ENCODE measurements at places on chromosomes 3 and 15.

GRCh38 chr3:115151921-115152320 lies 4.8 kb upstream of the ZBTB20 start:
- no peak for DNase-seq

- DNase-seq = no peak
Observed at GRCh38 chr15:98503970-98504369, 144.4 kb upstream of the IGF1R start.

GRCh38 chr3:184694716-184695115 lies 17.1 kb downstream of the MAGEF1 start:
- DNase-seq = no peak

DNA sequence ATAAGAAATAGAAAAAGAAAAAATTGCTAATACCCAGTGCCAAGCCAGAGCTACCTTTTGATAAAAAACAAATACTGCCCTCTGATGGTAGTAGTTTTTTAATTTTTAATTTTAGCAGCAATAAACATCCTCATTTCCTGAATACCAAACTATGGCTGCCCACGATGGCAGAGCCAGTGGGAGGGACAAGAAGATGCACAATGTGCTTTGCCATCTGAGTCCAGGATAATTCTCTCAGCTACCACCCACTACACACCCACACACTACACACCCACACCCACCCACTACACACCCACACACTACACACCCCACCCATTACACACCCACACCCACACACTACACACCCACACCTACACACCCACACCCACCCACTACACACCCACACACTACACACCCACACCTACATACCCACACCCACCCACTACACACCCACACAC lies 17.8 kb downstream of the CEP19 start:
- no peak for DNase-seq

DNA sequence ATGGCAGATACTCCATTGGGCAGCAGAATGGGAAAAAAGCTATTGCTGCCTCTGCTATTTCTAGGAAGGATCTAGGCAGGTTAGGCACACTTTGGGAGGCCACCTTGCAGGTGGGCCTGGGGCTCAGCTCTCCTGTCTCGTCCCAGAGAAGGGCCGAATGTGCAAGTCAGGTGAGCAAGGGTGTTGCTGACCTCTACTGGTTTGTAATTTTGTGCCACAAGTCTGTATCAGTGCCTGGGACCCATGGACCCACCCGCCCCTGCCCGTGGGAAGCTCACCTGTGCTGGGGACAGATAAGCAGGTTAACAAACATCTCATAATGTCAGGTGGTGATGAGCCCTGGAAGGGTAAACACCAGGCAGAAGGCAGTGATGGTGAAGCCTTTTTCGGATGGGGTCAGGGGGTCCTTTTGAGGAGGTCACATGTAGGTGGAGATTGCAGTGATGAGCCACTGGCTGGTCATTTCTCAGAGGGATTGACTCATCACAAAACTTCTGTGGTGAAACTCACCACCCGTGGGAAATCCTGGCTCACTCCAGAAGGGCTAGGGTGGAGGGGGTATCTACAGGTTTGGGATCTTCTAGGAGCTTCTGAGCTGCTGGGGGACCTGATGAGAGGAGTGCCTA lies 161.3 kb downstream of the KLF13 start:
- DNase-seq = no peak

DNA sequence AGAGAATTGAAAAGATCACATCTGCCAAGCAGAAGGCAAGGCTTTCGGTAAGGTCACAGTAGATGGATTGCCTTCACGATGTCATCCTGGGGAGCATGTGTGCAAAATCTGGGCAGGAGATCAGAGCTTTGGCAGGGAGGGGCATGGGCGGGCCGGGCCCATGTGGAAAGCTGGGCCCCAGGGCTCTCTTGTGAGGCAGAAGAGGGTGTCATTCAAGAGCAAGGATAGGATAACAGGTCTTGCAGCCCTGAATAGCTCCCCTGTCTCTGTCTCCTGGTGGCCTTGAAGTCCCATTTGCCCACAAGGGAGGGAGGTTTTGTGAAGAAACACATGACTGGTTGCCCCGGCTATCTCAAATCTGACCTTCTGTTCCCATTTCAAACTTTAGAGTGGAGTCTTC lies 172.0 kb downstream of the OPA1 start:
- DNase-seq = no peak

- no peak for DNase-seq
Observed at GRCh38 chr15:29216955-29217354, 52.7 kb downstream of the NSMCE3 start.

All from substantia nigra (tissue), 51 donors.